ENCODE measurements at places on chromosomes 7 and 10. TPM values are rescaled to one million over a fixed set of nuclear protein-coding genes. Genes with fewer than 3 reads are reported as not detected.

Gene NME8
- total RNA-seq: not detected

Gene CACNB2
- 1.5 TPM for total RNA-seq

Gene METTL27
- total RNA-seq: 4.9 TPM

Gene EN2
- not detected for total RNA-seq

Gene SPDYE9
- total RNA-seq: not detected

Gene CYP3A5
- 12.4 TPM for total RNA-seq

All from fibroblast of lung (primary cell).